NCI-H1417 treated with DMSO at 0.1 percent for 48 hours (cell line): ENCODE measurements at places on chromosomes 5 and 9.

- DNase-seq: no peak
Observed at GRCh38 chr5:33153372-33153771, 287.4 kb upstream of the TARS1 start.

DNA sequence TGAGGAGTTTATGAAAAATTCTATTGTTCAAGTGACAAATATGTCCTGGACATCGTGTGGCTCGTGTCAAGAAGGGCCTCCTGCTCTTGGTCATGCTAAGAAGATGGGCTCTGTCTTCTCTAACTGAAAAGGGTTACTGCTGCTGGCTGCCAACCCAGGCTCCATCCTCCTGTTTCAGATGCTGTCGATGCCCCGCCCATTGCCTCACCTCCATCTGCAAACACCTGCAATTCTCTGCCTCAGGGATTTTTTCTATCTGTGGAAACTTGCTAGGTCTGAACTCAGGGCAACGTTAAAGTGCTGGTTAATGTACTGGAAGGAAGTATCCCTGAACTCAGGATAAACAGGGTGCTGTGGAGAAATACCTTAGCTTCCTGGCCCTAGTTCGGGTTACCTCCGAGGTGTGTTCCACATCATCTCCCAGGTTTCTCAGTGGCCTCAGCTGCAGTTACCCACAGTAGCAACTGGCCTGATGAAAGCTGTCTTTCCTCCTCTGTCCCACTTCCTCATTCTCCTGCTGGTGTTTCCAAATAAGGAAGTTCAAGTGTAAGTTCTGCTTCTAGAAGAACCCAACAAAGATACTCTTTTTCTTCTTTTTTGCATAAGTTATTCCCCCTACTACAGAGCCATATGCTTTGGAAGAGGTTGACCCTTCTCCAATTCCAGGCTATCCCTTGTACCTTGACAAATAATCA lies 151.7 kb upstream of the SMIM23 start:
- DNase-seq: no peak

GRCh38 chr9:2017331-2018161 lies 2.4 kb downstream of the SMARCA2 start:
- DNase-seq: no peak

GRCh38 chr5:43042176-43042625 lies 2.1 kb upstream of the ANXA2R start:
- peak; percentile 54 for DNase-seq

DNA sequence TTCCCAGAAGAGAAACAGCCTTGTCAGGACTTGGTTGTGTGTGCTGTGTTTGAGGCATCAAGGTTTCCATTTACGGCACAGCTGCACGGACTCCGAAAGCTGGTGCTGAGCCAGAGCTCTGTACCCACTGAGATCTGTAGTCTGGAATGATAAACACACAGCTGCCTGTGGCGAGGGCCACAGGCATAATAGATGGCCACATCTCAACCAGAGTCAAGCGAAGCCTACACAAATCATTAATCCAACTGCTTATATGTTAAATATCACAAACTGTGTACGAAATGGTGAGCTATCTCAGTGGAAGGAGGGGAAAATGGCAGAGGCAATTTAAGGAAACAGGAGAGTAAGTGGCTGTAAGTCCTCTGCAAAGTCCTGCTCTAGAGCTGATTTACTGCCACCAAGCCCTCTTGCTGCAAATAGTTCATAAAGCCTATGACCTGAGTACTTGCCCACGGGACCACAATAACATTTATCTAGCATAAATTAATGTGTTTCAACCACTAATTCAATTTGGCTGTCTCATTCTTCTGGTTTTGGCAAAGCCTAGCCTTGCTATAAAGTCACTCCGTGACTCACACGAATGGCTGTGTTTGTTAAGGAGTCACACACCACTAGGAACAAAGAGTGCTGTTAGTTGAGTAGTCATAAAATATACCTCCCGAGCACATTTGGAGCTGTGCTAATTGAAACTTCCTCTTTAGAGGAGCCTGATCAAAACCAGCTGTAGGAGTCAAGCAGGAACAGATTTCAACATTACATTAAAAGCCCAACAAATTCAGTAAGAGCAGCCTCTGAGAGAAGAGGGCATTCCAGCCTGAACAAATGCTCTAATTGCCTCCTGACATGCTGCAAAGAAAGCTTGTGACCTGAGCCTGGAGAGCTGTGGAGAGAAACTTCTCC lies 738.6 kb upstream of the ZNF608 start:
- peak; percentile 64 for DNase-seq

GRCh38 chr9:70110194-70111041 lies 66.8 kb downstream of the MAMDC2 start:
- peak; percentile 83 for DNase-seq

GRCh38 chr5:72232838-72233237 lies 87.2 kb downstream of the MRPS27 start:
- DNase-seq: no peak

- DNase-seq: no peak
Observed at GRCh38 chr9:131206495-131206894, 69.8 kb downstream of the FAM78A start.

- DNase-seq: no peak
Observed at GRCh38 chr9:70747261-70747718, 332.8 kb upstream of the KLF9 start.

DNA sequence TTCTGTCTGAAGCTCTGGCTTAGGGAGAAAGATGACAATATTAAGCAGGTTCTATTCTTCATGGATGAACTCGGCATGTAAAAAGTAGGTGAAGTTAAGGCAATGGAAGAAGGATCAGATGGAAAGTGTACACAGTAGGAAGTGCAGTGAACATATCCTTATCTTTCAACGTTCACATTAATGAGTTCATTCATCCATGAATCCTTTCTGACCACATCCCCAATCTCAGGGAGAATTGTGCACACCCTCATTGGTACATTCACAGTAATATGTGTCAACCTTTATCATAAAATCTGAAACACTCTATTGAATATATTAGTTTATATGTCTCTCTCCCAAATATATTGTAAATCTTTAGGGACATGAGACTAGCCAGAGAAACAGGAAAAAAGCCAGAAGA lies 5.5 kb downstream of the GIN1 start:
- no peak for DNase-seq

DNA sequence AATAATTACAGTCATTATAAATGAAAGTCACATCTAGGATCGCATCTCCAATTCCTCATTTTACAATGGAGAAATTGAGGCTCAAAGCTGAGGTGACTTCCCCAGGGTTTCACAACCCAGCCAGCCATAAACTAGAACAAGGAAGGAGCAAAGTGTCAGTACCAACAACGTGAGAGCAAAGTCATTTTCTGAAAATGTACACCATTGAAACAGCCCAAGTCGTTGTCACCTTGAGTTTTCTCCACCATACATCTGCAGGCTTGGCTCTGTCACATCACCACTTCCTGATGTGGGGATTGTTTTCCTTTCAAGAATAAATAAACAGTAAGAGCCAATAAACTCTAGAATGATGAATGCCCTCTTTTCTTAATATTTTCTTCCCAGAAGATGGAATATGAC lies 184.5 kb upstream of the PTGER4 start:
- DNase-seq: no peak
